ENCODE measurements at places on chromosomes 7 and 10. TPM values are rescaled to one million over a fixed set of nuclear protein-coding genes. Genes with fewer than 3 reads are reported as not detected.

DNA sequence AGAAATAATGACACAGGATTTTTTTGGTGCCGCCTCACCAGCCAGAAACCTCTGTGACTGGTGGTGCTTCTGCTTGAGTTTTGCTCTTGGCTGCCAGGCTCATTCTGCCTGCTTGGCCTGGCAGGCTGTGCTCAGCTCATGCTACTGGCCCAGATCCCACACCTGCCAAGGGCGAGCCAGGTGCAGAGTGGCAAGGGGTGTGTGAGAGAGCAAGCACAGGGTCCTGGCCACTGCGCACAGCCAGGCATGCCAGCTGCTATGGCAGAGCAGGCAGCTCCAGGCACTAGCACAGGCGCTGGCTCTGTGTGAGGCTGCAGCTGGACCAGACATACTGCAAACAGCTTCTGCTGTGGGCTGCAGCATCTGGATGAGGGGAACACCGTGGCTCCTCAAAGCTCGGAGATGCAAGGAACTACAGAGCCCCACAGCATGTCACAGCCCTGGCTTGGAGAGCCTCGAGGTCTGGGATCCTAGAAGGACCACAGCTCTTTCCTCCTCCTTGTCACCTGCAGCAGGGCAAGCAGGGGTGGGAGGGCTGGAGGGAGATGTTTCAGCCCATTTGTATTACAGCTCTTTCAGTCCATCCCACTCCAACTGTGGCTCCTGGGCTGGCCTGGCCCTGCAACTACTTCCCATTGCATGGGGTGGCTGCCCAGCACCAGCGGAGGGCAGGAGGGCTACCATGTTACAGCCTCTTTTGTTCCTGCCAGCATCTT is 313.4 kb upstream of the SEMA3C start:
- no peak for DNase-seq

GRCh38 chr7:33509206-33509605 is 379.8 kb downstream of the BBS9 start:
- DNase-seq = no peak

DNA sequence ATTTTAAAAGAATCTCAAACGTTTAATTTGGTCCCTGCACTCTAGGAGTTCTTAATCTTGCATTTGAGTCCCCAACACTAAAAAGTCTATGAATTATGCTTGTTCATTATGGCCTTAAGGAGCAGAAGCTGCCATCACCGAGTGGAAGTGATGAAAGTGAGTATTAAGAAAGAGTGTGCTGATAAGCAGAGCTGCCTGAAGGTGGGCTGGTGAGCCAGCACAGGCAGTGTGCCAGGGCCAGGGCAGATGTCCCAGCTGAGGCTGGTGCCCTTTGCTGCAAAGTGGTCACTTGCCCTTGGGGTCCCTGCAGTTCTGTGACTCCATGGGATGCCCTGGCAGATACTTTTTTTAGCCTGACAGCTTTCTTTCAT is 72.9 kb upstream of the LOXL4 start:
- no peak for DNase-seq

DNA sequence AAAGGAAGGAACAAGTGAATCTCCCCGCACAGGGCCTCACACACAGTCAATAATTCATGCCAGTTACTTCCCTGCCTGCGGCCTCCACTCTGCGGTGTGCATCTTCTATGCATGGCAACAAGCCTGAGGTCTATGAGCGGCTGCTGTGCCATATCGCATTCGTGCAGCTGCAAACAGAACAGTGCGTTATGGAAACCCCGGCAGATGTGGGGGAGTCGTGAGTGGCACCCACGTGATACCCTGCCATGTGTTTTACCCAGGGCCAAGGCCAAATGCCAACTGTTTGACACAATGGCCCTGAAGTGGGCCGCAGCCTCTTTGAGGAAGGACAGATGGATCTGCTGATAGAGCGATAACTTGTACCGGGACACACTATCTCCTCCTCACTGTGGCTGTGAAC is 13.4 kb downstream of the TNS3 start:
- no peak for DNase-seq

DNA sequence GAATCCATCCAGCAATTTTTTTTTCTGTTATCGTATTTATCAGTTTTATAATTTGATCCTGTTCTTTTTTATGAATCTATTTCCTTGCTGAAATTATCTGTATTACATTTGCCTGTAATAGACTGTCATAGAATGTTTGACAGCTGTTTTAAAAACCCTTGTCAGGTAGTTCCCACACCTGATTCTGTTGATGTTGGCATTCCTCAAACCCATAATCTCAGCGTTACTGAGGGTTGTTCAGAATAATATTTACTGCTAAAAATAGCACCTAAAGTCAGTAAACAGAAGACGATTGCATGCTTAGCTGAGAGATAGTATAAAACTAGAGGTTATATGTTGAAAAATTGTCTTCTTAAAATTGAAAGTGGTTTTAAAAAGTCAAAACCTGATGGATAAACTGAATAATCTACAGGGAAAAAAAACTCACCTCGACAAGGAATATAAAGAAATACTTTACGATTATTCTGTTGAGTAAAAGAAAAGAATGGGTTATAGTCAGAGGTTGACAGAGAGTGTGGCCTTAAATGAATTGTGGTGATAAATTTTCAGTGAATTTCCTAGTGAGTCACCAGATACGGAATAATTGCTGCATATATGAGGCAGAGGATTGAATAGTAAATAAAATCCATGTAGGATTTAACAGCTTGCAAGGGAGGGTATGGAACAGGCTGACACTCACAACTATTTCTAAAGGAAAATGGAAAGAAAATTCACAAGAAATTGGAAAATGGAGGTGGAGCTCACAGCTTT is 824.1 kb upstream of the IGFBP3 start:
- DNase-seq = no peak

DNA sequence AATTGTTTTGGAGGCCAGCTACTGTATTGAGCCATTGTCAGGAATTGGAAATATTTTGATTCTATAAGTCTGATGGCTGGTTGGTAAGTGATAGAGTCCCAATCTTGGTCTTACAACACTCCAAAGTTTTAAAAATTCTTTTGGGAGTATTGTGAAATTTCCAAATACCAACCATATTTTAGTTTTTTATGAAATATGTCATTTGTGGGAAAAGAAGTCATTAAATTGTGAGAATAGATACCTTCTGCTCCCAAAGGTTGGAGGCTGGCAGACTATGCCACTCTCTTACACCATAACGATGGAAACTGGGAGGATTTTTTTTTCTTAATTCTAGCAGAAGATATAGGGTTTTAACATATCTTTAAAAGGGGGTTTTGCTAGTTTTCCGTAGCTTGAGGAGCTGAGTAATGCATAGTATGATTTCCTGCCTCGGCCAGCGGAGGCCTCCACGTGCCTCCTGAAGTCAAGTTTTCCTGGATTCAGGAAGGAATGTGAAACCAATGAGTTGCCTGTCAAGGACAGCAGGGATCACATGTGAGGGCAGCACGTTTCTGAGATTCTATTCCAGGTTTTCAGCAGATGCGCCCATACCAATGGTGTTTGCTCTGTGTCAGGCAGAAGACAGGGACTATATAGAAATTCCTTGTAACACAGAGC is 92.2 kb upstream of the LAMB4 start:
- DNase-seq = no peak

DNA sequence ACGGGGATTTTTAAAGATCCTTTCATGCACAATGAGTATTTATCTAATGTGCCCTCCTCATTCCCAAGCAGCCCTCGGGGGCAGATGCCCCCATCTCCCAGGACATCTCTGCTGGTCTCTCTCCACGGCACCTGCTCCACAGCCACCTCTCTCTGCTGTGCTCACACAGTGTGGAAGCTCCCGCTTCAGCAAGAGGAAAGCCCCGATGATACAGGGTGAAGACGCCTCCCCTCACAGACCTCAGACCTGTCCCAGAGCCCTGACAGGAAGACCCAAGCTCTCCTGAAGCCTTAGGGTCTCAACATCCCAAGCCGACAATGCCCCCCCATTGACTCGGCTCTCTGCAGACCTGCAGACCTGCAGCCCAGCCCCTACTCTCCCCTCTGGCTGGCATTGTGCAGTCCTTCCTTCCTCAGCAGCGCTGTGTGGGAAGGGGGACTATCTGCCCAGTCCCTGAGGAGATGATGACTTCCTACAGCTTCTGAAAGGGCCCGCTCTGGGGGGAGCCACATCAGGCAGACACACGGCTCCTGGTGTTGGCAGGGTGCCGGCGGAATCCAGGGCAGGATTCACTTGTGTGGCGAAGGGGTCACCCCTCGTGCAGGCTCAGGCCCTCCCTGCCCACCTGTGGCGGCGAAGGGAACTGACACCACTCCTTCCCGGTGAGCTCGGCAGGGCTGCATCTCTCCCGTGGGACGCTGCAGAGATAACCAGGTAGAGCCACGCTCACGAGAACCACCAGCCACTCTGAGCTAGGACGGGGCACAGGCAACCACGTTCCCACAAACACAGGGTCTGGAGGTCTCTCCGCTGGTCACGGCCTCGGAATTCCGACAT is 61.8 kb downstream of the PTPRN2 start:
- DNase-seq = no peak

Gene PPP1R3A
- not detected for total RNA-seq

Gene OPN1SW
- total RNA-seq = not detected

Gene NKX2-3
- not detected for total RNA-seq

All from naive thymus-derived CD4-positive, alpha-beta T cell (primary cell).